Activated T-helper 9 cell treated with anti-CD3 and anti-CD28 coated beads, Interleukin-2, amount 50 U/mL, for 16 hours (primary cell): ENCODE measurements at places on chromosomes 1 and 21.

GRCh38 chr1:230768903-230769570 is 21.8 kb downstream of the CAPN9 start:
- no peak for DNase-seq

- no peak for DNase-seq
Measured at GRCh38 chr1:106289265-106289928, 767.1 kb upstream of the PRMT6 start.

DNA sequence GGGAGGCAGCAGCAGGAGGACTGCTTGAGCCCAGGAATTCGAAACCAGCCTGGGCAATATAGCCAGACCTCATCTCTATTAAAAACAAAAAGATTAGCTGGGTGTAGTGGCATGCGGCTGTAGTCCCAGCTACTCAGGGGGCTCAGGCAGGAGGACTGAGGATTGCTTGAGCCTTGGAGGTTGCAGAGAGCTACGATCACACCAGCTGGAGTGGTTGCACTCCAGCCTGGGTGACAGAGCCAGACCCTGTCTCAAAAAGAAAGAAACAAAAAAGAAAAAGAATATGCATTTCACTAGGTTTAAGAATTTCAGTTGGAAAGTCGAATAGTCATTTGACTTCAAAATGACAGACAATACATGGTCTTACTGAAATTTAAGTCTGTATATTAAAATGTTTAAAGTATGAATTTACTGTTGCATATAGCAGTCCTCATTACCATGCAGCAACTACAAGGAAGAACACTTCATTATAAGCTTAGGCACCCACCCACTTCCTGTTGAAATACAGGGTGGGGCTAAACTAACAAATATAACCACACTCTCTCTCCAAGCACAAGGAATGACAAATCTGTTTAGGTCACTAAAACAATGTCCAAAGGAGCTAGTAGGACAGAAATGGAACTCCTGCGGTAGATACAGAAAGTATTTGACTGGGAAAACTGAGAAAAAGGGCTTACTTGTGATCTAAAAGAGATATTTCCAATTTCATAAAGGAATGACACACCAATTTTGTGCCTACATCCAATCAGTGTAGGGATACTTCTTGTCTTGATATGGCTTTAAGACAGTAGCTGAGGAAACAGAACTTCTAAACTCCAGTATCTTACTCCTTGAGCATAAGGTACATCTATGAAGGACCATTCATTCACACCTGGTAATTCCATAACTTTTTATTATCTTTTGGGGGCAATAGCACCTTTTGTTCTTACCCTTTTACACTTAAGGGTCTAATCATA is 44.1 kb downstream of the GPR3 start:
- no peak for DNase-seq

GRCh38 chr21:33981391-33982101 is 65.9 kb upstream of the ATP5PO start:
- no peak for DNase-seq

DNA sequence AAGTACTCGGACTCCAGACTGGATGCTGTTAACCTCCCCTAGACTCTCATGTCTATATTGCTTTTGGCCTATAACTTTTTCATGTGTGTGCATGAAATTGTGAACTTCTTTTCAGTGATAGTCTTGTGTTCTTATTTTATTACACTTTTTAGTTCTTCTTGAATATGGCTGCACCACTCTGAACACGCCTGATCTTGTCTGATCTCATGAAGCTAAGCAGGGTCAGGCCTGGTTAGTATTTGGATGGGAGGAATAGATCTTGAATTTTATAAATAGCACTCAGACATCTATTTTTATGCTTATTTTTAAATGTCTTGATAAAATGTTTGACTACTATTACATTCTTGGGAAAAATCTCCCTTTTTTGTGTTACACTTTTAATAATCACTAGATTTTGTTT is 22.4 kb downstream of the TCP10L start:
- DNase-seq = no peak

GRCh38 chr1:188668083-188668482 is 1809.6 kb downstream of the BRINP3 start:
- no peak for DNase-seq

DNA sequence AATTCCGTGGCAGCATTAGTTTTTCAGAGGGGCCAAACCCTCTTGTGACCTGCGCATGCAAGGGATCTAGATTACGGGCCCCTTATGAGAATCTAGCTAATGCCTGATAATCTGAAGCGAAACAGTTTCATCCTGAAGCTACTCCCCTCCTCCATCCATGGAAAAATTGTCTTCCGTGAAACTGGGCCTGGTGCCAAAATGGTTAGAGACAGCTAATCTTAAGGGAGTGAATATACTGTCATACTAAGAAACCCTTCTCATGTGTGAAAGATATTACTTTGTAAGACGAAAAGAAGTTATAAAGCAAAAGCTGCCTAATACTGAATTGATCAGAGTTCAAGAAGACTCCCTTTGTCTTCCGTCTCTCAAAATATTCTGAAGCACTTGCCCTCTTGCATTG is 166.3 kb downstream of the DUSP10 start:
- DNase-seq = no peak

- DNase-seq = no peak
Measured at GRCh38 chr1:75338616-75339483, 204.7 kb downstream of the LHX8 start.

DNA sequence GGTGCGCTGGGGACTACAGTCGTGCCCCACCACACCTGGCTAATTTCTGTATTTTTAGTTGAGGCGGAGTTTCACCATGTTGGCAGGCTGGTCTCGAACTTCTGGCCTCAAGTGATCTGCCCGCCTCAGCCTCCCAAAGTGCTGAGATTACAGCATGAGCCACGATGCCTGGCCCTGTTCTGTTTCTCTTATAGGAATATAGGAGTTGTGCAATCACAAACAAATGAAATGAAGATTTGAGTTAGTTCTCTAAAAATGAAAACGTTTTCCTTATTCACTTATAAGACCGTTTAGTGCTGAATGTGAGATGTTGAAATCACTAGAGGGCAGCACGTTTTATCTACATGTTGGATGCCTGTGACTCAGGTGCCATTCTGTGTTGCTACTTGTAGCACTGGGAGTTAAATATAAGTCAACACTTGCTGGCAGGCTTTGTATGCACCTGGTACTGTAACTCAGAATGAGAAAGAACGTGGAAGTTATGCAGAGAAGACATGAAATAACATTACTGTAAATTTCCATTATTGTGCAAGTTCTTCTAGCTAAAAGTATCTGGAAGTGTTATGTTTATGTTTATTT is 45.8 kb downstream of the MIGA1 start:
- DNase-seq = no peak

DNA sequence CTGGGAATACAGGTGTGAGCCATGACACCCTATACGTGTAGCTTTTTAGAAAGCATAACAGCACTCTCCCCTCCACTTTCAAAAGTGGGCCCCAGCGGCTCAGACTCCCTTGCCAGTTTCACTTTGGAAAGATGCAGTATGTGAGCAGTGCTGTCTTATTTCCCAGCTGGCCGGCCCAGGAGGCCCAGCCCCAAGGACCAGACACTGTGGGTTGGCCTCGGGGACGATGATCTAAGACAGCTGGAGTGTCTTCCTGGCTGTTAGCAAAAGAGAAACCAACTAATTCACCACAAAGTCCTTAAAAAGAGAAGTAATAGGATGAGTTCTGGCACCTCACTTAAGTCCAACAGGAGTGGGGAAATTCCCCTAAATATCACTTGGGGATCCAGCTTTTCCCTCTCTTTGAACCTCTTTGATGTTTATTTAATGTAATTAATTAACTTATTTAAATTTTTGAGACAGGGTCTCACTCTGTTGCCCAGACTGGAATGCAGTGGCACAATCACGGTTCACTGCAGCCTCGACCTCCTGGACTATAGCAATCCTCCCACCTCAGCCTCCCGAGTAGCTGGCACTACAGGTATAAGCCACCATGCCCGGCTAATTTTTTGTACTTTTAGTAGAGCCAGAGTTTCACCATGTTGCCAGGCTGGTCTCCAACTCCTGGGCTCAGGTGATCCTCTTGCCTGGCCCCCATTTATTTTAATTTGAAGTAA is 17.6 kb upstream of the CLIC4 start:
- DNase-seq = no peak

GRCh38 chr1:2133879-2134215 is 60.7 kb downstream of the FAAP20 start:
- DNase-seq = no peak

DNA sequence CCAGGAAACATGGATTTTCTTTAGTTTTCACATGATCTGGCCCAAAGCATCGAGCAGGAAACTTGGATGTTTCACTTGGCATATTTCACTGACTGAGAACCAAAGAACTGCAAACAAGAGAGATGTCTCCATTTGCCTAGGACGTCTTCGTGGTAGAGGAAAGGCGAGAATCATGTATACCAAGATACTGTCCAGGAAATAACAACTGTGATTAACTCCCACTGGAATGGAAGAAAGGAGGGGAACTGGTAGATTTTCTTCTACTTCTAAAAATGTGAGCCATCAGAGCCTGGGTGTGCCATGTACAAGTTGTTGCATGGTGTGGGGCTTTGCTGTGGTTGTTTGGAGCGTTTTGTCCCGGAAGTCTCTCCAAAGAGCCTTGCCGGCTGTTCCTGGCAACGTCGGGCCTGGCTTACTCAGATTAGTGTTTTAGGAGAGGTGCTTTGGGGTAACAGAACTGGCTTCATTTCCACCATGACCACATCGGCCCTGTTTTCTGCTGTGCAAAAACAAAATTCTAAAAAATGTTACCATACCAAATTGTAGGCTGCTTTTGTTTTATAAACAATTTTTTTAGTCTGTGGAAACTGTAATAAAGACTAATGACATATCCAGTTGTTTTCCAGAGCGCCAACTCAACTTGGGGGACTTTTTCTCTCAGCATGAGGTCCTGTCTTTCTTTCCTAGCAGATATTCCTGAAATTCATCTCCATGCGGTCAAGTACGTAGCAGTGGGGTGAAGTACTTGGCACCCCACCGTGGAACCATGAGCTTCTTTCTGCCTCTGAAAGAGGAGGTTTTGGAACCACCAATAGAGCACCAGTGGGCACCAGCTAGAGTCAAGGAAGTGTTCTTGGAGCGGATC is 118.3 kb downstream of the TM2D1 start:
- DNase-seq = no peak

DNA sequence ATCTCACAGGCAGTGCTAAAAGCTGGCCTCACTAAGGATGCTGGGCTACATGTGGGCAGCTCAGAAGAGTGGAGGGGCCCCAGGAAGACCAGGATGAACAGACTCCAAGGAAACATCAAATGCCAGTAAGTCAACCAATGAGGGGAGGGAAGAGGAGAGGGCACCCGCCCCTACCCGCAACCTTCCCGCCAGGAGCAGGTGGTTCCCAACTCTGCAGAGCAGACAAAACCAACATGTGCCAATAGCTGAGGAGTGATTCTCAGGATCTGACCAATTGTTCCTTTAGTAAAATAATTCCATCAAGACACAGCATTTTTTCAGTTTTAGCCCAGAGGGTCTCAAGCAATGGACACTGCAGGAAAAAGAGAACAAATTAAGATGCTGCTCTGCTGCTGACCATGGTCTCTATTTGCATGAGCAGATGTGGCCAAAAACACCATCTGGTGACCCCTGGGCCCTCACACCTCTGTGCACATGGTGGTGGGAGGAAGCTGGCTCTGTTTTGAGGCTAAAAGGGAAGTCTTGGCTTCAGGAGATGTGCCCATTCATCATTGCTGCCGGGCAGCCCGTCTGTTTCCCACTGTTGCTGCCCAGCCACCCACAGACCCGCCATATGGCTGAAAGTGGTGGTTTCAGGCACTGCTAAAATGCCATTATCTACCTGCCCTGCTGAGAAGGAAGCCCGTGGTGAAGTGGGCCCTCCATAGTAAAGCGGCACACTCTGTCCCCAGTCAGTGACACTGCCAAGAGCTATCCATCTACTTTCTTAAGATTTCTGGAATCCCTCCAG is 231.8 kb downstream of the KCNH1 start:
- no peak for DNase-seq

GRCh38 chr1:66383168-66383567 is 150.8 kb upstream of the SGIP1 start:
- DNase-seq = no peak

DNA sequence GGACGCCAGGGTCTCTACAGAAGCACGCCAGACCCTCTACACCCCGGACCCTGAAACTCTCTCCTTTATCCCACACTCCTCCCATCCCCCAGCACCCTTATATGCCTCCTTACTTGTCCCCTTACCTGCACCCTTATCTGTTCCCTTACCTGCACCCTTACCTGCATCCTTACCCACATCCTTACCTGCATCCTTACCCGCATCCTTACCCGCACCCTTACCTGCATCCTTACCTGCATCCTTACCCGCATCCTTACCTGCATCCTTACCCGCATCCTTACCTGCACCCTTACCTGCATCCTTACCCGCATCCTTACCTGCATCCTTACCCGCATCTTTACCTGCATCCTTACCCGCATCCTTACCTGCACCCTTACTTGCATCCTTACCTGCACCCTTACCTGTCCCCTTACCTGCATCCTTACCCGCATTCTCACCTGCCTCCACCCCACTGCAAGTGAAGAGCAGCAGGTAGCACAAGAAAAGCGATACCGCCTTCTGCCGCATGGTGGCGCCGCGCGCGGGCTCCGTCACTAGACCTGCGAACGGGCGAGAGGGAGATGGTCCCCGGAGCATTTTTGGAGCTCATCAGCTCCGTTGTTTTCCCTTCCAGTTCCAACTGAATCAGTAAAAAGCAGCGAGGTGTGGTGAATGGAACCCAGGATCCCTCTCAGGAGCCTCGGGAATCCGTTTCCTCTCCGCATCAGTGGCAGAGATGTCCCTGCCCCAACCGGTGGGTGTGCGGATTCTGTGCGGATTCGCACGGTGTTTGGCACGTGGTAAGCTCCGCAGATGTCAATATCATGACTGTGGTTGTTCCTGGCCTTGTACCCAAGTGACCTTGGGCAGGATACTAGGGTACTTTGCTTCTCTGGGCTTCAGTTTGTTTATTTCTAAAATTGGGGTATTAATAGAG is 2.9 kb downstream of the IFI6 start:
- DNase-seq = peak; percentile 83

DNA sequence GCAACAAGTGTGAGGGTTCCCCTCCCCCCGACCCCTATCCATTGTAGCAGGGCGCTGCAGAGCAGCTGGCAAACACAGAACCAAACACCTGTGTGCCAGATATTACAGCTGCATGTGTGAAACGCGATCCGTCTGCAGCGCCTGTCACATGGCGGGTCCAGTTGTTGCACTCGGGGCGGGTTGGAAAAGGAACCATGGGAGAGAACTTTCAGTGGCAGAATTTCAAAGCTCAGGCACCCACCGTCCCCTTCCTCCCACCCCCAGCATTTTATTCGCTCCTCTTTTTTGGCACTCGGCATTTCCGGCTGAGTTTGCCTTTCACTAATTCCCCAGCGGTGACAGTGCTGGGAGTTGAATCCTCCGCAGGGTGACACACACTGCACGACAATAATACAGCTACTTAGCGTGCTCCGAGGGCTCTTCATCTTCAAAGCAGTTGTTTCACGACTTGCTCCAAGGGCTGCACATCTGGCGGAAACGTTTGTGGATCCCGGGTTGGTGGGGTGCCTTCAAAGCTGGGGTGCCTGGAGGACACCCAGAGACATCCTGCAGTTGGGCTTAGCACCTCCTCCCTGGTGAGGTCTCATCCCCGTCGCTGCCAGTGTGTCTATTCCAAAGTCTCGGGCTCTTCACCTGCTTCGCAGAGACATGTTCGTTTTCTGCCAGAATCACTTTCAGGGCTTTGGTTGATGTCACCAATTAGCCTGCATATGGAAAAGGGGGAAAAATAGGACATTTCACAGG is 180.7 kb downstream of the ZBTB18 start:
- DNase-seq = no peak
